ENCODE measurements at places on chromosomes 6 and 20.

GRCh38 chr6:107342144-107342543, 117.2 kb downstream of the PDSS2 start:
- DNase-seq = no peak

DNA sequence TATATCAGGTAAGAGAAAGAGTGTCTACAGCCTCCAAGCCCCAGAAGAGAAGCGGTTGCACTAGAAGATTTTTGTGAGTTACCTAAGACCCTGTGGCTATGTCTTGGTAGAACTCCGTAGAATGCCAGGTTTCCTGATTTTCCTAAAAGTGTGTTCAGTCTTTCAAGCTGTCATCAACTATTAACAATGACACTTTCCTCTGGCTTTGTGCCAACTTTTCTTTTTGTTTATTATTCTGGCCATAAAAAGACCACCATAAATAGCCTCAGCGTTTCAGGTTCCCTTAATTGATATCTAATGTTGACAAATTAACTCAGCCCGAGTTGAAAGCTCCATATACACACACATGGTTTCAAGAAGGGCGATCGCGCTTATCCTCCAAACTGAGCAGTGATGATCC, 1.2 kb downstream of the PAK5 start:
- peak; percentile 67 for DNase-seq

- no peak for DNase-seq
These were observed at the start of gene CCN2 for GRCh38 chr6:131950767-131951575. Gene CCN2 (minus strand): TSS chr6:131951372. CDS start chr6:131951172, 200 bp downstream.

- no peak for DNase-seq
These were observed 89.1 kb upstream of the PLEKHG1 start for GRCh38 chr6:150510576-150510975.

GRCh38 chr6:41798901-41799558, 11.5 kb downstream of the TOMM6 start:
- no peak for DNase-seq

GRCh38 chr20:58852543-58853271, at the start of gene GNAS:
Gene GNAS (plus strand): TSS chr20:58852716.
- no peak for DNase-seq

DNA sequence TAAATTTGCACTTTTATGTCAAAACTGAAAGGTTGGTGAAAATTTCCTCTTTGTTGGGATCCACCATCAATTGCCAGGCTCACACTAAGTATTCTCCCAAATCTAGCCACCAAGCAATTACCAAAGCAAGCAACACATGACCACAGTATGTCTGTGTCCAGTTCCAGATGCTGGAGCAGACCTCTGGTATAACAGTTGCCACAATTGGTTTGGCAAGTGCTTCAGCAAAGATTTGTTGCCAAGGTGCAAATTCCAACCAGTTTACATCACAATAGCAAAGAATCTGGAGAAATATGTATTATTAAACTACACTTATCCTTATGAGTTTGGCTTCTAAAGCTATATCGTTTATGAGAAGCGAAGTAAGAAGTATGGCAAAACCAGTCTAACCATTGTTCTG, 6.4 kb downstream of the GTF2H5 start:
- DNase-seq = no peak

DNA sequence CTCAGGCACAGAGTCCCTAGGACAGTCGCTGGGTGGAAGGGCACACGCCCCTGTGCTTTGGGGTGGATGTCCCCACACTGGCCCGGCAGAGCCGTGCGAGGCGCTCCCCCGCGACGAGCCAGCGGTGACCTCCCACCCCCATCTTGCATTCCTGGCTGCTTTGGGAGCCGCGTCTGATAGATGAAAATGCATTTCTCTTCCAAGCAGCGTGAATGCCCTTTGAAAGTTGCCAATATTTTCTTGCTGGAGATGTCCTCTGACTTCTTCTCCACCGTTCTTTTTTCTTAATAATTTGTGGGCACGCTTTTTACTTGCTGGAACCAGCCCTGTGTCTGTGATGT, 29.9 kb downstream of the COL20A1 start:
- no peak for DNase-seq

DNA sequence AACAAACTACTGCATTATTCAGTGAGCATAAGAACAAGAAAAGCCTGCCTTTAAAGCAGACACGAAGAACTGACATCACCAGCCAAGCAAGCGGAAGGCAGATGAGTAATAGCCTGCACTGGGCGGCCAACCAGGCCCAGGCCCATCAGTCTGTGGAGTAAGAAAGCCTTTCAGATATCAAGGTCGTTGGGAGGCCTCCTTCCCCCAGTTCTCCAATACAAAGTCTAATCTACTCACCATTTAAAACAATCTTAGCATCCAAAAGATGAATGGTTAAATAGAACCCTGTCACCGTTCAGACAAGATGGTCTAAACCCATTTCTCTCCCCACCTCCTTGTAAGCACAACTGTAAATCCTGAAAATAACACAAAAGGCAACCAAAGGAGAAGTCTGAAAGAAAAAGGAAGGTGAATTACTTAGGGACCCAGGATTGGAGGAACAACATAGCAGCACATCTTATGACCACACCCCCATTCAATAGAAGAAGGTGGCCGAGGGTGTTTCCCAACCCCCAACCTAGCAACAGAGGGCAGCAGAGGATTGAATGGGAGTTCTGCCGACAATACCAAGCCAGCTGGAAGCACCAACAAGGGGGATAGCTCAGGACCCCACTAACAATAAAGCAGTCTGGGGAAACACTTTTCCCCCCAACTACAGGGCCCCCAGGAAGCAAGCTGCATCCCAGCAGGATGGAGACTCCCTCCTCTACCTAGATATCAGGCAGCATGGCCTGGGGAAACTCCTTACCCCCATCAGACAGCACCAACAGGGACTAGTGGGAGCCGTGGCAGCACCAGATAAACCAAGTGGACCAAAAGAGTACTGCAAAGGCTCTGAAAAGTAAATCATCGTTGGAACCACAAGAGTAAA, 67.9 kb downstream of the ZHX3 start:
- peak; percentile 53 for DNase-seq

- no peak for DNase-seq
These were observed 59.5 kb upstream of the GGTLC1 start for GRCh38 chr20:24048024-24048611.

DNA sequence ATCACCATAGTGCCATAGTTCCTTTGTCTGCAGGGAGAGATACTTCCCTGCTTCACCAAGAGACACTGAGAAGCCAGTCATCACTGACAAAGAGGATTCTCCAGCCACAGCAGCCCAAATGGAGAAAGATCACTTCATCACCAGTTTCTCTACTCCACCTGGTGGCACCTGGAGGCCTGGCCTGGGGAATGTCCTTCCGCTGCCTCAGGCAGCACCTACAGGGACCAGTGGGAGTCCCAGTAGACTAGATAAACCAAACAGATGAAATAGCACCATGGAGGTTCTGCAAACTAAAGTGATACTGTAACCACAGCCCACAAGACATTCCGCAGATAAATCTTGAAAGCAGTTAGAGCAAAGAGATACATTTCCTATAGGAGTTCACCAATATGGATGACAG, 266.5 kb downstream of the C6orf118 start:
- no peak for DNase-seq

GRCh38 chr6:3076320-3076719, 8.0 kb downstream of the RIPK1 start:
- DNase-seq = no peak

- no peak for DNase-seq
These were observed 293.5 kb downstream of the PRL start for GRCh38 chr6:22003287-22003686.

DNA sequence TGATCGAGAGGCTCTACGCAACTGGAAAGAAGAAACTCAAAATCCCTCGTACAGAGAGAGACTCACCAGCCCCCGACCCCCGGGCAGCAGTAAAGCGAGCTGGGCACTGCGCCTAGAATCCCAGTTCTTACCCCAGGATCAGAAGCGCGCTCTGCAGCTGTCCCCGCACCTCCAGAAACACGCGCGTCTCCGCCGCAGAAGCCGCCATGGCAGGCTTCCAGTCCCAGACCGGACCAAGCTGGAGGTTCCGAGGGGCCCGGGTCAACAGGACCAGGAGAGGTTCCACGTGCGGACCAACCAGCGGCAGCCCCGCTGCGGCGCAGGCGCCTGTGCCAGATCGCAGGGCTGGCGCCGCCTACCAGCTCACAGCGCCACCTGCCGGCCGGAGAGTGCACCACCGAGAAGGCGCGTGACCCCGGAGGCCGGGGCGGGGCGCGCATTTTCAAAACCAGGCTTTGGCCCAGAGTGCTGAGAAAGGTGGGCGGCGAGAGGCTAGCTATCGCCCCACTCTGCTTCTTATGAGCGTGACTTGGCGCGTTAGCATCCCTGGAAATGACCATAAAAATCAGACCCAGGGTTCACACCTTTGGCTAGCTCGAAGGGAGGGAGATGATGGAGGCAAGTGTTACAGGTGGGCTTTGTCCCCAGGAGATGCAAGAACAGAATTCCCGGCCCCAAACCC, at the start of gene UBE3D:
TSS of gene UBE3D (minus strand) at position 331 of the 682 bp plus-strand sequence. CDS start at position 208, 123 bp downstream.
- peak; percentile 84 for DNase-seq

DNA sequence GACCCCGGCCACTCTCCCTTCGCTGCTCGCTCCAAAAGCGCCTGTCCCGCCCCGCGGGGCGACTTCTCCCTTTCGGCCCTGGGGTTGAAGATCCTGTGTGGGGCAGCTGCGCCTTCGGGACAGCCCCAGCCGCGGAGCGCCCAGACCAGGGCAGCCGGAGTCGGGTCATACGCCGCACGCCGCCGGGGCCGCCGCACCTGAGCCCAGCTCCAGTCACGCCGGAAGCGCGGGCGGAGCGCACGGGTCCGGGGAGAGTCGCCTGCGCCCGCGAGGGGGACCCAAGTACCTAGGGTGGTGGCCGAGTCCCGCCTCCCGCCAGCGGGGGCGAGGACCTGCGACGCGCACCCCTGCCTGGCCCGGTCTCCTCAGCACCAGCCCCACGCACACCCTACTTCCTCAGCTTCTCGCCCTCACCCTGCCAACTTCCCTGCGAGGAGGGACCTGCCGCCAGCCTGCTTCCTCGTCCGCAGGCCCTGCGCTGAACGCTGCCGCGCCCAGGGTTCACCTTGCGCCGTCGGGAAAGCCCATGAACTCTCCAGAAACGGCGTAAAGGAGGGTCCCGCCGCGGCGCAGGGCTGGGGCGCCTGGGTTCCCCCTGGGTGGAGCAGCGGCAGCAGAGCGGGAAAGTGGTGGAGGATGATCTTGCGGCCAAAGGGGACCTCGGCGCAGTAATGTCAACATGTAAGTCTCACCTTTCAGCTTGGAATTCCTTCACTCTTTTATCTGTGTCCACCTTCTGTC, at the start of gene ADGRG6:
TSS of gene ADGRG6 (plus strand) at position 357 of the 741 bp plus-strand sequence. CDS start at position 680, 323 bp downstream.
- no peak for DNase-seq

DNA sequence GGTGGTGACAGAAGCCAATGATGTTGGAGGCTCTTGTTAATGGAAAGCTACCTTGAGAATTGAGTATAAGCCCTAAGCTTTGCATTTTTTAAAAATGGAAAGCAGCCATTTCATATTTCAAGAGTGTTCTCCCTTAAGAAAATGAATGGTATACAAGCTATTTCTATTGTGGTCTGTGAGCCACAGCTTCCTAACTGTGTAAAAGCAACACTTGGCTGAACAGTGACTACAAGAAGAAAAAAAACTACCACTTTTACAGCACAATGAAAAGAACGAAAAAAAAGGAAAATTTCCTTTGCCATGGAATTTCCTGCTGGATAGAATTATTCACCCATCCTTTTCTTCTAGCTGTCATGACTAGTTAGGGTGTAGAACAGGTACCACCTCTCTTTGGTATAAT, 397.1 kb upstream of the BTBD3 start:
- DNase-seq = no peak

- no peak for DNase-seq
These were observed 31.6 kb upstream of the ANKRD60 start for GRCh38 chr20:58260006-58260405.

GRCh38 chr20:58597249-58597891, 53.7 kb upstream of the STX16 start:
- DNase-seq = no peak

DNA sequence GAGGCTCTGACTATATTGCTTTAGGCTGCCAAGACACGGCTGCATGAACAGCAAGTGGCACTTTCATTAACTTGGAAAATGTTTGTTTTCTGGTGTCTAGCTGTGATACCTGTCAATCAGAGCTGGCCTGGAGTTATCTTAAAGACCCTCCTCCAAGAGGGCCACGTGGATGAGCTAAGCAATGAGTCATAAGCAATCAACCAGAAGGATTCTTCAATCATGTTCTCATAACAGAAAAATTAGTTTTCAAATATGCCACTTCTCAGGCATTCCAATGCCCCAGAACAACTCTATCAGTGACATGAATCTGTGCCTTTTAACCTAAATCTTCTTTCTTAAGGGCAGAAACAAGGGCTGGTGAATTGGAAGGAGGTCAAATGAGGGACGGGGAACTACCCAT, 283.0 kb downstream of the HTR1B start:
- no peak for DNase-seq

GRCh38 chr20:3313683-3314065, 74.7 kb upstream of the SLC4A11 start:
- no peak for DNase-seq

- DNase-seq = no peak
These were observed 47.3 kb downstream of the ARMC2 start for GRCh38 chr6:108895571-108895970.

DNA sequence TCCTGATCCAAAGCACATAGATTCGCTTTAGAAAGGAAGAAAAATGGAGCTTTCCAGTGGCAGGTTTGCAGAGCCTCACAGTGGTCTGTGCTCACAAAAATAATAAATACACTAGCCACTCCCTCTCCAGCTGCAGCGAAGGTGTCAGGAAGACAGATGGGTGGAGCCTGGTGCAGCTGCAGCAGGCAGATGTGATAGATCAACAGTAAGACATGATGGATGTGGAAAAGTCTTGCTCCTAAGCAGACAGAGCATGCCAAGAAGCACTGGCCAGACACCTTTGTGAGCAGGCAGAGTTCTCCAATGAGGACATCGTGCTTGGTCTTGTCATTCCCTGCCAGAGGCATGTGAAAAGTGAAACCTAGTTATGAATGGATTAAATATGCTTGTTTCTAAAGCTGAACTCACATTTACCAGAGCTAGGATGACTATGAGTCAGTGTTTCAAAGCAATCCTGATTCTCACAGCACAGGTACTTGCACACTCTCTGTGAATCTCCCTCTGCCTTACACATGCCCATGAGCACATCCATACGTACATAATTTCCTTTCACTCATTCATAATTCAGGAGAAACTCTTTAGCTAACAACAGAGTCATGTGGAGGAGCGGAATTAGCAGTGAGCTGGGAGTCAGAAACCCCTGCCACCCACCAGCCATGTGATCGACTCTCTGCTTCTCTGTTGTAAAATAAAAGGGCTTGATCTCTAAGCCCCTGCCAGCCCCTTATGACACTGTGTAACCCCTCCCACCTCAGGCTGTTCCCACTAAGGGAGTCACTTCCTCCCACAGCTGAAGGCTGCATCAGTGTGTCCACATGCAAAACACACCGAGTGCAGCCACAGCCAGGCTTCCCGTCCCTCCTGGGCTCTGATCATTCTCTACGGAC, 111.2 kb downstream of the SCML4 start:
- DNase-seq = no peak

GRCh38 chr6:31401403-31401802, 2.0 kb upstream of the MICA start:
- no peak for DNase-seq
